Left colon (tissue), 2 donors: ENCODE measurements at places on chromosomes 7 and 10.

GRCh38 chr10:118439824-118440223 lies 97.7 kb upstream of the FAM204A start:
- DNase-seq: no peak

DNA sequence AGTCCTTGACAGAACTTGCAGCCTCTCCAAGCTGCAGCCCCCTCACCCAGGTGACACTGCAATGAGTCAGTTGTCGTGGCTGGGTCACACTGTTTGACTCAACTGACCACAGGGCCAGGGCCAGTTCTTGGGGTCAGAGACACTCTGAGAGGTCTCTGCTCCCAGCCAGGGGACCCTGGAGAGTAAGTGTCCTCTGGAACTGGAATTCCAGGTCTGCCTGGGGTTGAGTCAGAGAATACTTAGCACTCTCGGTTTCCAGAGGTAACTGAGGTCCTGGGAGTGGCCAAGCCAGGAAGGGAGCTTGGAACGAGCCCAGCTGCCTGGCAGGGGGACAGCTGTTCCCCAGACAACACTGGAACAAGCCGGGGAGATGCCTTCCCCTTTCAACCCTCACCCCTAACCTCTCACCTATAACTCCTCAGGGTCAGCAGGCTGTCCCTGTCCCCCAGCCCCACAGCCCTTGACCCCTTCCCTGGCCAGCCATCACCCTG lies 2.2 kb upstream of the MYL10 start:
- no peak for DNase-seq

GRCh38 chr10:124384172-124384571 lies 34.6 kb downstream of the OAT start:
- no peak for DNase-seq

DNA sequence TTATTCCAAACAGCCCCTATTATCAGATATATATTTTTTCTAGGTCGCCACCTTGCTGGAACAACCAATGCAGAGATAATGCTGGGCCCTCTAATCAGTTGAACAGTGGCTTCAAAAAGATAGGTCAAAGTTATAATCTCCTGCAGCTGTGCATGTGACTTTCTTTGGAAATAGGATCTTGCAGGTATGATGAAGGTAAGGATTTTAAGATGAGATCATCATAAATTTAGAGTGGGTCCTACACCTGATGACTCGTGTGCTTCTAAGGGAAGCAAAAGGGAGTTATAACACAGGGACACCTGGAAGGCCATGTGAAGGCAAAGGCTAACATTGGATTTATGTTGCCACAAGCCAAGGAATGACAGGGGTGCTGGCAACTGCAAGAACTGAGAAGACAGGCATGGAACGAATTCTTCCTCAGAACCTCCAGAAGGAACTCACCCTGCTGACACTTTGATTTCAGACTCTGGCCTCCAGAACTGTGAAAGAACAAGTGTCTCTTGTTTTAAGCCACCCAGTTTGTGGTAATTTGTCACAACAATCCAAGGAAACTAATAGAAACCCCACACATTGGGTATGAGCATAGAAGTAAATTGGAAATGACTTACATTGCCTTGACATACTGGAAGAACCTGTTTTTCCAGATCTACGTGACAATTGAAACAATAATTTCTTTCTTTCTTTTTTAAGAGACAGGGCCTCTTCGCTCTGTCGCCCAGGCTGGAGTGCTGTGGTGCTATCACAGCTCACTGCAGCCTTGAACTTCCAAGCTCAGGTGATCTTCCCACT lies 34.4 kb downstream of the CCDC71L start:
- DNase-seq: peak; percentile 29

- no peak for DNase-seq
Observed at GRCh38 chr7:148790131-148790726, 91.5 kb downstream of the CUL1 start.

DNA sequence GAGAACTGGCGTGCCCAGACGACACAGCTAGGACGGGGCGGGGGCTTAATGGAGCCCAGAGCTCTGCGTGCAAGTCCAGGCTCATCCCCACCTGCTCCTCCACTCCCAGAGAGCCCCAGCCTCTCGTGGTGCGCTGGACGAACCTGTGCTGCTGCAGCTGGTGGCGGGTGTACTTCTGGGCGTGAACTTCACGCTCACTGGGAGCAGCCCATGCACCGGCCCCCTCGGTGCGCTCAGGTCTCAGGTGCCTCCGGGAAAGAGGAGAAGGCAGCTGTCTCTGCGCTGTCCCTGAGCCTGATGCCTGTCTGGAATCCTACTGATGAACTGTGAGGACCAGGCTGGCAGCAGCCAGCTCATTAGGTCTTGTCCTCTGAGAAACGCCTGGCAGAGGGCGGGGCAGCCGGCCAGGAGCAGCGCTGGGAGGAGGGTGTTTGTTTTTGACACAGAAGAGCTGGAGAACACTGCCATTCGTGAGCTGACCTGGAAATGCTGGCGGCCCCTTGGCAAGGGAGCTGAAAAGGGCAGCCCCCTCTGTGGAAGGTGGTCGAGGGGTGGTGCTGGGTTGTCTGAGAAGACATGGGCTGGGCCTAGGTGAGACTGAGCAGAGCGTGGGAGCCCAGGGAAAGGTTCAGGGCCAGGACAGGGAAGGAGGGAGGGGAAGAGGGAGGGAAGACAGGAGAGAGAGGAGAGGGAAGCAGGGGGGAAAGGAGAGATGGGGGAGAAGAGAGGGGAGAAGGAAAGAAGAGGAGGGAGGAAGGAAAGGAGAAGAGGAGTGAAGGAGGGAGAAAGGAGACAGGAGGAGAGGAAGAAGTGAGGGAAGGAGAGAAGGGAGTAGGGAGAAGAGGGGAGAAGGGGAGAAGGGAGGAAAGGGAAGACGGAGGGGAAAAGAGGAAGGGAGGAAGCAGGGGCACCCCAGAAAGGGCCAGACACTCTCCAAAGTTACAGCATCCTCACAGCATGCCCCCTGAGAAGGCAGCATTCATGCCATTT lies 53.5 kb upstream of the TNS3 start:
- DNase-seq: peak; percentile 46

GRCh38 chr10:69738071-69738470 lies 63.6 kb upstream of the COL13A1 start:
- no peak for DNase-seq
